Fibroblast of pulmonary artery (primary cell): ENCODE measurements at places on chromosomes 7 and 10.
A peak's percentile ranks its signal among the peaks of the same experiment; 100 is the strongest.

GRCh38 chr7:46450886-46451285 lies 529.8 kb upstream of the IGFBP3 start:
- DNase-seq, result no peak

GRCh38 chr10:103814626-103815370 lies 40.6 kb downstream of the SH3PXD2A start:
- DNase-seq, result no peak

DNA sequence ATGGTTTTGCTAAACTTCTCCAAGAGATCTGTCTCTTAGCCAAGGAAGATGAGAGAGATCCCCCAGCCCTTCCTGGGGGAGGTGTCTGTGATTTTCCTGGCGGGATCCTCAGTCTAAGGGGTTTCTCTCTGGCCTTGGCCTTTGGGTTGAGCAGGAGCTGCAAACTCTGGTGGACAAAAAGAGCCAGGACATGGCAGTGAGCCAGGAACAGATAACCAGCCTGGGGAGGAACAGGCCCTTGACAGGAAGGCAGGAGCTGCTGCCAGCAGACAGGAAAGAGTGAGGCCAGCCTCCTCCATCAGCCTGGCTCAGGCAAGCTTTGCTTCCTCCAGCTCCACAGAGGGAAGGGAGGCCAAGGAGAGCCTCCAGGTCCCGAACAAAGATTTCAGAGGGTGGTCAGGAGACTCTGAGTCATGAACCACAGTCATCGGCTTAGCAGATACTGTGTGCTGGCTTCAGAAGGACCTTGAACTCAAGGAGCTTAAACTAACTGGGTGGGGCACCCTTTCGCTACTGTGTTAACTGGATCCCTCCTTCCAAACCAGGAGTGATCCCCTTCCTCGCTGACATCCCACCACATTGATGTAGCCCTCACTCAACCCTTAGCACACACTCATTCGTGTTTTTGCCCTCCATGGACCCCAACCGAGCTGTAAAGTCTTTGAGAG lies 34.7 kb downstream of the DDIT4 start:
- peak; percentile 98 for DNase-seq

GRCh38 chr10:44426247-44427034 lies 41.5 kb upstream of the CXCL12 start:
- no peak for DNase-seq

DNA sequence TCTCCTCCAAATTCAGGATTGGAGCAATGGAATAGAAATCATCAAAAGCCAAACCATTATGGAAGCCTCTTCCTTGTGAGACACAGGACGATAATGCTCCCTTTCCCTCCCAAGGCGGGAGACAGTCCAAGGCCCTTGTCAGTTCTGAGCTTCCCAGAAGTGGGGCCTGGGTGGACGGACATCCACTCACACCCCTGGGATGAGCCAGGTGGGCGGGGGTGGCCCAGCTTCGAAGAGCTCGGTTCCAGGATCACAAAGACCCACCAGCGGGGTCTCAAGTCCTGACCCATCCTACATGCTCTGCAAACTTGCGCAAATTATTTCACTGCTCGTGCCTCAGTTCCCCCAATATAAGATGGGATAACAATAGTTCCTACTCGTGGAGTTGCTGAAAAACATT lies 10.1 kb upstream of the FOXL3 start:
- DNase-seq, result no peak
